Lower lobe of right lung (tissue), 2 donors: ENCODE measurements at places on chromosomes 6 and 20.

DNA sequence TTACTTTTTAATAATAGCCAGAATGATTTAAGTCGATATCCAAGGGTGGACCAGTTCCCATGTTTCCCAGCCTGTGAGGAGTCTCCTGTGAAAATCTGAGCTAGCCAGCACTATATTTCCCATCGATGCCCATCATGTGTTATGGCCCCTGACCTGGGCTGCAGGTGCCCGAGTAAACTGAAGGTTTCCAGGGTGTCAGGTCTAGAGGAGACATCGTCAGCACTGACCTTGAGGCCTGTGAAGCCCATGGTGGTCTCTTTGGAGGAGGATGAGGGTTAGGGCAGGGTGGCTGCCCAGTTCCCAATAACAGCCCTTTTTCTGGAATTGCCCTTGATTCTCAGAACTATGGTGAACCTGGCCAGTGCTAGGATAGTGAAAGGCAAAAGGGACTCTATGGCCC lies 63.0 kb upstream of the TOP1 start:
- no peaks in the 10 kb centered on the region for H3K27me3 ChIP-seq
- no peak for DNase-seq
- no peaks in the 10 kb centered on the region for H3K36me3 ChIP-seq
- no peak overlapping the region for H3K4me3 ChIP-seq
- no peak overlapping the region for H3K27ac ChIP-seq
- peaks cover 17% of the 10 kb centered on the region for H3K4me1 ChIP-seq

GRCh38 chr6:33298773-33299236 lies at the start of gene RGL2:
RGL2 (minus strand) TSS chr6:33298942; CDS start chr6:33298610, 332 bp downstream.
- DNase-seq: peak; percentile 92
- H3K27me3 ChIP-seq: no peaks in the 10 kb centered on the region
- H3K4me3 ChIP-seq: peak within 1 kb of the TSS; percentile 70
- H3K36me3 ChIP-seq: peaks cover 55% of the 10 kb centered on the region
- peak within 1 kb of the TSS; percentile 90 for H3K27ac ChIP-seq
- peaks cover 38% of the 10 kb centered on the region for H3K4me1 ChIP-seq

DNA sequence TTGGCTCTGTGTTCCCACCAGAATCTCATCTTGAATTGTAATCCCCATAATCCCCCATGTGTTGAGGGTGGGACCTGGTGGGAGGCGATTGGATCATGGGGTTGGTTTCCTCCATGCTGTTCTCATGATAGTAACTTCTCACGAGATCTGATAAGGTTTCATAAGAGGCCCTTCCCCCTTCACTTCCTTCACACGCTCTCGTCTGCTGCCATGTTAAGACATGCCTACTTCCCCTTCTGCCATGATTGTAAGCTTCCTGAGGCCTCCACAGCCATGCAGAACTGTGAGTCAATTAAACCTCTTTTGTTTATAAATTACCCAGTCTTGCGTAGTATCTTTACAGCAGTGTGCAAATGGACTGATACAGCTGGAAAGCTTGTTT lies 90.0 kb downstream of the ELOVL5 start:
- no peaks in the 10 kb centered on the region for H3K4me1 ChIP-seq
- no peak for DNase-seq
- no peak overlapping the region for H3K27ac ChIP-seq
- H3K36me3 ChIP-seq: peaks cover 25% of the 10 kb centered on the region
- H3K4me3 ChIP-seq: no peak overlapping the region
- H3K27me3 ChIP-seq: no peaks in the 10 kb centered on the region

DNA sequence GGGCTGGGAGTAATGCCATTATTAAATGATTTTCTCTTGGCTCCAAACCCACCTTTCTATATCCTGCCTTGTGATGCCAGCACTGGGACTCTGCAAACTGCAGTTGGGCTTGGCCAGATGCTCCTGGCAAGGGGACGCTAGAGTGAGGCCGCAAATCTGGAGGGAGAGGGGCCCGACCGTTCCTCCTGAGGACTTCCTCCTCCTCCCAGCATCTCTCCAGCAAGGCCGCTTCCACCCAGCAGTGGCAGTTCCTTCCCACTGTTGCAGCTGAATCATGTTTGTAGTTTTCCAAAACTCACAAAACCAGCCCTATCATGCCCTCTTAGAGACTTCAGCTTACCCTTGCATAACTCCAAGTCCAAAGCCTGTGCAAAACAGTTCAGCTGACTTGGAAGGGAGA lies 244.4 kb downstream of the FOXA2 start:
- H3K4me1 ChIP-seq: peaks cover 5% of the 10 kb centered on the region
- DNase-seq: no peak
- no peak overlapping the region for H3K4me3 ChIP-seq
- H3K27me3 ChIP-seq: no peaks in the 10 kb centered on the region

GRCh38 chr6:36769183-36769675 lies 70.0 kb downstream of the CPNE5 start:
- DNase-seq: no peak
- H3K4me1 ChIP-seq: peaks cover 29% of the 10 kb centered on the region
- peak overlapping the region; percentile 53 for H3K27ac ChIP-seq

- peaks cover 29% of the 10 kb centered on the region for H3K27me3 ChIP-seq
- no peak for DNase-seq
- H3K4me1 ChIP-seq: no peaks in the 10 kb centered on the region
Observed at GRCh38 chr20:35297155-35297554, 4.9 kb upstream of the FAM83C start.

DNA sequence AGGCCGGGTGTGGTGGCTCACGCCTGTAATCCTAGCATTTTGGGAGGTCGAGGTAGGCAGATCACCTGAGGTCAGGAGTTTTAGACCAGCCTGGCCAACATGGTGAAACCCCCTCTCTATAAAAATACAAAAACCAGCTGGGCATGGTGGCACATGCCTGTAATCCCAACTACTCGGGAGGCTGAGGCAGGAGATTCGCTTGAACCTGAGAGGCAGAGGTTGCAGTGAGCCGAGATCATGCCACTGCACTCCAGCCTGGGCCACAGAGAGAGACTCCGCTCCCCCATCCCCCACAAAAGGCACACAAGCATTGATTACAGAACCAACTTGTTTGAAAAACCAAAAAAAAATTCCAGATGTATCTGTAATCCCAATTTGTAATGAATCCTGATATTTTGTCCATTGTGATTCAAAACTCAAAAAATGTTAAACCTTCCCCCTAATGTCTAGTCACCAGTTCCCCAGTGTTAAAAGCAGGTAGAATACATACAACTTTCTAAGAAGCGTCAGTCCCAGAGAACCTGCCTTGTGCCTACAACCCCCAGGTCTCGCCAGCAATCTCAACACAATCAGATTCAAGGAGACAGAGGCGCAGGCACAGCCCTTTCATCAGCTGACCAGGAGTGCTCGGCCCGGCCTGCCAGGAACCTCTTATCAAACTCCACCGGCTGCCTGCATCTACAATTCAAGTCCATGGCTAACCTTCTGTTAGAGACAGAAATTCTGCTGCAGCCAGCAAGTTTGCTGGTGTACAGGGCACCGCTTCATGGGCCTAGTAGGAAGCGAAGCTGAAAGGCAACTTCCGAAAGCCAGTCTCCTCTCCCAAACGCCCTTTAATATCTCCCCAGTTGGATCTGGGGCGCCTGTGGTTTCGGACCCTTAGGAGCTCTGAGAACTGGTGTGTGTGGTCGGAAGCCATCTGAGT lies 2.1 kb downstream of the EZR start:
- peak; percentile 82 for DNase-seq
- H3K27ac ChIP-seq: peak overlapping the region; percentile 97
- H3K4me3 ChIP-seq: peak overlapping the region; percentile 82

DNA sequence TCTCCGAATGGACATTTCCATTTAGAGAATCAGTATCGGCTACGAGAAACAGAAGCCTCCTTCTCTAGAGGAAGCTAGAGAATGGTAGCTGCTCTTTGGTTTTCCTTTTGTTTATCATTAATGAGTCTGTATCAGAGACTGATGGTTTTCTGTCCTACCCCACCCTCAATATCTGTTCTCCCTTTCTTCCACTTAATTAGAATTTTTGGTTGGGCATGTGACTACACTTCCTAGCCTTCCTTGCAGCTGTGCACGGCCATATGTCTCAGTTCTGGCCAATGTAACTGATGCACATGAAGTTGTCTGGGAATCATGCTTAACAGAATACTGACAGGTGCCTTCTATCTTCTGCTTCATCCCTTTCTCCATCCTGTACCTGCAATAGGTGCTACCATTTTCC lies 19.0 kb downstream of the RNF24 start:
- H3K4me3 ChIP-seq: no peak overlapping the region
- no peak for DNase-seq
- no peaks in the 10 kb centered on the region for H3K27me3 ChIP-seq
- no peaks in the 10 kb centered on the region for H3K4me1 ChIP-seq
- no peak overlapping the region for H3K27ac ChIP-seq

DNA sequence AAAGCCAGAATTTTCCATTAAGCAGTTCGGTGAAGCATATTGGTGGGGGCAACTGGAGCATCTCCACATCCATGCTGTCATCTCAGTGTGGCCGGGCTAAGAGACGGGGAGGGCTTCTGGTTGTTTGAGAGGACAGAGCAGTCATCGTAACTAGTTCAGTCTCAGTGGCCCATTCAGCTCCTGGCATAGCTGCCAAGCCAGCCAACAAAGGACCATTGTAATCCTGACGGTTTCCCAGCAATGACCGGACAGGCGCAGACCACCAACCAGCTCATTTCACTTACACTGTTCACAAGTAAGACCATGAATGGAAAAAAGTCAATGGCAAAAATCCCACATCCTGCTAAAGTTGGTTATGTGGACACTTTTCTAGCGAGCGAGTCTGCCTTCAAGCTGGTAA lies 14.9 kb upstream of the HDDC2 start:
- no peaks in the 10 kb centered on the region for H3K27me3 ChIP-seq
- DNase-seq: no peak
- H3K4me1 ChIP-seq: no peaks in the 10 kb centered on the region

DNA sequence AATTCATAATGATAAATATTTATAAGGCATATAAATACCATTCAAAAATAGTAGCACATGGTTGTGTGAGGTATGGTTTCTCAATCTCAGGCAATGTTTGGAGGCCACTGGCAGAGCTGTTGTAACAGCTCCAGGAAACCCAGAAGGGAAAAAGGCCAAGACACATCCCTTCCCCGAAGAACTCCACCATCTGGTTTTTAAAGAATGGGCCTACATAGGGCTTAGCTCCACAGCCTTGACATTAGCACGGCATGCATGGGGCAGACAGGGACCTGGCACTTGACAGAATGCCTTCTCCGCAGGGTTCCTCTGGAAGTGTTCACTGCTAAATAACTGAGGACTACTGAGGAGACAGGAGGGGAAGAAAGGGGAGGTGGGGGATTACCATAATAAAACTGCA lies 16.1 kb upstream of the FOXO3 start:
- H3K4me1 ChIP-seq: peaks cover 10% of the 10 kb centered on the region
- H3K36me3 ChIP-seq: no peaks in the 10 kb centered on the region
- H3K4me3 ChIP-seq: no peak overlapping the region
- no peak overlapping the region for H3K27ac ChIP-seq
- no peaks in the 10 kb centered on the region for H3K27me3 ChIP-seq
- DNase-seq: no peak

DNA sequence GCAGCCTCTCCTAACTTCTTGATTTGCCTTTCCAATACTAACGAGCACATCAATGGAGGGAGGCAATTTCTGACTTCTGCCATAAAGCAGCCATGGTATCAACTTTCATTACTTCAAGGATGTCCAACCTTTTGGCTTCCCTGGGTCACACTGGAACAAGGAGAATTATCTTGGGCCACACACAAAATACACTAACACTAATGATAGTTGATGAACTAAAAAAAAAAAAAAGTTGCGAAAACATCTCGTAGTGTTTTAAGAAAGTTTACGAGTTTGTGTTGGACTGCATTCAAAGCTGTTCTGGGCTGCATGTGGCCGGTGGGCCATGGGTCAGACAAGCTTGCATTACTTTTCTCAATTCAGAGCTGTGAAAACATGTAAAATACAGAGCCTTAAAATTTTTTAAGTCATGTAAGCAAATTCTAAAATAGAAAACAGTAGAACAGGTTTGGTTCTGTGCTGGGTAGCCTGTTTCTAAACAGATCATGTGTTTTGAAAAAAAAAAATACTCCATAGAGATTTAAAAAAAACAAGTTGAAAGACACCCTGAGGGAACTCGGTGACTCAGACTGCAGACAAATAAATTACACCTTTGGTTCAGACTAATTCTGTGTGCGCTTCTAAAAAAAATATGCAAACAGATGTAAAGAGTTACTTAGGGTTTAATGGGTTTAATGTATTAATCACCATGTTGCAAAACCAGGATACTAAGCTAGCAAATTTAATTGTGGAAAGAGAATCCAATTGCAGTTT lies 43.6 kb upstream of the SLC22A23 start:
- no peak overlapping the region for H3K4me3 ChIP-seq
- no peaks in the 10 kb centered on the region for H3K4me1 ChIP-seq
- DNase-seq: no peak

DNA sequence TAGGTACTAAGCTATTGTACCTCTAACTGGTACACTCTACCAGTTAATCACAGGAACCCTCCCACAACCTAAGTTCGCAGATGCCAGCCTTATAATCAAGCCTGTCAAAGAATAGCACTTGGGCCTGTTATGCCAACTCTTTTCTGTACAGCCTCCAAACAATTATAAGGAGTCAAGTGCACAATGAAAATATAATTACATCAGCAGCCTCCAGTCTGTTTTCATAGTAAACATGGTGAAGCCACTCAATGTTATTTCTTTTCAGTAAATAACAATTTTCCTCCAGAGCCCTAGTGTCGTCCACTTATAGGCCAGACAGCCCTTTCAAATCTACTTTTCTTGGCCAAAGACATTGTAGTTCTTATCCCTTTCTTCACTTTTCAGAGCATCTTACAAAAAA lies 82.7 kb upstream of the CARMIL1 start:
- peaks cover 18% of the 10 kb centered on the region for H3K4me1 ChIP-seq
- no peak overlapping the region for H3K27ac ChIP-seq
- H3K27me3 ChIP-seq: no peaks in the 10 kb centered on the region
- DNase-seq: no peak

DNA sequence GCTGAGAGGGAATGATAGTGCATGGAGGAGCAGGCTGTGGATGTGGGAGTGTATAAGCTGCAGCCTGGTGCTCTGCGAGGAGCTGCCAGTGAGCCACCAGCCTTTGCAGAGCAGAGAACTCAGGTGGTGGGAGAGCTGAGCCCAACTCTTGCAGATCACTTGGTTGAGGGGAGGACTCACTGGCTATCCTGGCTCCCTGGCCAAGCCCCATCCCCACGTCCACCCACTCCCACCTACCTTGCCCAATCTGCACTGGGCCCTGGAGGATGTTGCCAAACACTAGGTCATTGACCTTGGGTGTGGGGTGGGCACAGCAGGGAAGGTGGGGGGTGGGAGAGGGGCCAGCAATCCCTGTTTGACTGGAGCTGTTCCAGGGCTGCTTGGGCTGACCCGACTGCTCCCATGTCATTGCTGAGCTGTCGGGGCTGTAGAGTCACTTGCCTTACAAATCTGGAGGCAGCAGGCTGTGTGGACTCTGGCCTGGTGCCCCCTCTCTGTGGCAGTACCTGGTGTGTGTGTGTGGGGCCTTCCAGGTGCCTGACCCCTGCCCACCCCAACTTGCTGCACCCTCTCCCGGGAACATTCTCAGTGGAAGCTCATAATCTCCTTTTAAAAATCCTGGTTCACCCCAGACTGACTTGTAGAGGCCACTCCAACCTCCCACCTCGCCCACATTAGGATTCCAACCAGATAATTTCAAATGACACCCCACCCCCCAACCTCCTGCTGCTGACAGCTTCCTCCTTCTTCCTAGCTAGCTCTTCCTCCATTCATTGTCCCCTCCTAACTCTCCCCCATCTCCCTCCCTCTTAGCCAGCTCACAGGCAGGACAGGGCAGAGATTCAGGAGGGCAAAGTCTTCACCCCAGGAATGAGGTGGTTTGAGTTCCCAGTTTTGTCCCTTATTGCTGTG lies 162.3 kb downstream of the MRPL14 start:
- no peak overlapping the region for H3K4me3 ChIP-seq
- no peaks in the 10 kb centered on the region for H3K36me3 ChIP-seq
- no peak for DNase-seq
- H3K27me3 ChIP-seq: no peaks in the 10 kb centered on the region
- no peaks in the 10 kb centered on the region for H3K4me1 ChIP-seq
